ENCODE measurements at places on chromosomes 7 and 10. TPM values are rescaled to one million over a fixed set of nuclear protein-coding genes. Genes with fewer than 3 reads are reported as not detected.

Gene SFRP4
- total RNA-seq: 64.3 TPM

Gene C7orf33
- not detected for total RNA-seq

Gene PLEKHS1
- total RNA-seq: 0.13 TPM

Gene DCLRE1C
- total RNA-seq: 7.0 TPM

Measured in mesenteric fat pad (tissue), 1 donor.